ENCODE measurements at places on chromosomes 1 and 21.

- peak; percentile 48 for DNase-seq
Observed at GRCh38 chr1:224929335-224930237, at the start of gene DNAH14. Gene DNAH14, plus strand, starts transcription at chr1:224929675. Its CDS starts 23,028 bp downstream, at chr1:224952703.

DNA sequence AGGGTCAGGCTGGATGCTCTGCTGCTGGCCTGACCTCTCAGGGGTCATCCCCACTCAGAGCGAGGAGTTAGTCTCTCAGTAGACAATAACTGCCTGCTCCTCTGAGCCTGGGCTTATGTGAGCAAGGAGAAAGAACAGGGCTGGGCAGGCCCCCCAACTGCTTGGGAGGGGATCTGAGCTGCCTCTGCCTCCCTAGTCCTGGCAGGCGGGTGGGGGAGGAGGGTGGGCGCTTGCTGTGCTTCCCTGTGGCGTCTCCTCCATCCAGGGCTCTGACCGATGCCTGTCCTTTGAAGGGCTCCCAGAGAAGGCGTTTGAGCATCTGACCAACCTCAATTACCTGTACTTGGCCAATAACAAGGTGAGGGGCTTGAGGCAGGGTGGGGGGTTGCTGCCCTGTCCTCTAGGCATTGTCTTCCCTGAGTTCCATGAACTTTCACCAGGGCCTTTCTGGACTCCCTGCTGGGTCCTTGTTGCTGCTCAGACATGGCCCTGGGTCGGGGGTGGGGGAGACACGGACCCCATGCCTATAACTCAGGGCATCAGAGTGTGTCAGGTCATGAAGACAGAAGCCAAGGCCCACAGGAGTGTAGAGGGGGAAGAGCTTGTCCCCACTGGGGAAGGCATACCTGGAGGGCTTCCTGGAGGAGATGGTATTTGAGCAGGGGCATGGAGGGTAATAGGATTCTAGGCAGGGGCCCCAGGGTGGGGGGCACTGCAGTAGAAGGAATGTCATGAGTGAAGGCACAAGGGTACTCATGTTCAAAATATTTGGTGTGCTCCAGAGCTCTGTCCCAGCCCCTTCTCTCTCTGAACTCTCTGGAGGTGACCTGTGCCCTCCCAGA is 12.5 kb downstream of the PODN start:
- DNase-seq = no peak

DNA sequence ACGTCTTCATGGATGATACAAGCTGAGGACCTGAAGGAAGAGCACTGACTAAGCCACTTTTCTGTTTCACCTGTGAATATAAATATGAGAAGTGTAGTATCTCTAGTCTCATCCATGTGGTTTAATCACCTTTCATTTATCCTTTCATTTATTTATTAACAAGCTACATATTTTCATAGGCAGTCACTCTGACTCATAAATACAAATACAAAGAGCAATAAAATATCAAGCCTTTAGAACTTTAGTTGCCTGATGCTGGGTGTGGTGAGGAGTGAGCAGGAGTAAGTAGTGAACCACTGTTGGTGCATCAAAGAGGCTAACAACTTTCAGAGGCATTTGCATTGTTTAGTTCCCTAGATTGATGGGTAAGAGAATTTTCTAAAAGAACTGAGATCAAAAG is 269.0 kb upstream of the C1orf87 start:
- no peak for DNase-seq

DNA sequence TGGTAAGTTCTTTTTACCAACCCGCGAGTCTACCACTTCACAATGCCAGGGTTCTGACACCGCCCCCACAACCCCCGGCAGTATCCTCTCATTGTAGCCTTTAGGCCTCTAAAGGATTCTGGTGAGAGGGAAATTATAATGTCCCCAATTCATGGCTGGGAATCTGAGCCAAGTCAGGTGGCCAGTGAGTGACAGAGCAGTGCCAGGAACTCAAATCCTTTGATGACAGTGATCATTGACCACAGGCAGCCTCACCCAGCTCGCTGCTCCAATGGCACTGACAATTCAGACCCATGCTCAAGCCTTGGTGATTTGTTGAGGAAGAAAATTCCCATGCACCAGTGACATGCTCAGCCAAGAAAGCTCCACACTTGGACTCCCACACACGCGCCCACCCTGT is 63.4 kb upstream of the CSF1 start:
- DNase-seq = no peak

DNA sequence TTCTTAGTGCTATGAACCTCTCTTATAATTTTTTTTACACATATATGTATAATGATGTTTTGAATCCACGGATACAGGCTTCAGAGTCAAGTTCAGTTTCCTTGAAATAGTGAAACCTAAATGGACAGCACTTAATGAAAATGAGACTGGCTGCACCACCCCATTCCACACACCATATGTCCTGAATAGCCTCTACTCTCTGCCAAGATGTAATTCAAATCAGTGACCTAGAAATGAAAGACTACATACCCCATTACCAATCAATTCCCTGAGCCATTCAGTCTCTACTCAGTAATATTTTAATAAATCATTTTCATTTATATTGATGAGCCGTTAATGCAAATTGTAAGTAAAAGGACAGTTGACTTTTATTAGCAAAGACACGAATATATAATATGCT is 614.9 kb upstream of the TMPRSS15 start:
- DNase-seq = no peak

GRCh38 chr1:88302843-88303486 is 381.1 kb upstream of the PKN2 start:
- no peak for DNase-seq

- DNase-seq = no peak
Observed at GRCh38 chr1:18160290-18160942, 52.8 kb downstream of the IGSF21 start.

GRCh38 chr1:75861831-75862230 is 65.1 kb downstream of the MSH4 start:
- no peak for DNase-seq

- DNase-seq = no peak
Observed at GRCh38 chr21:38668541-38668940, 137.2 kb upstream of the ETS2 start.

GRCh38 chr21:45056296-45056904 is 18.0 kb upstream of the ADARB1 start:
- DNase-seq = no peak

- no peak for DNase-seq
Observed at GRCh38 chr1:157597959-157598667, at the start of gene FCRL4. Gene FCRL4, minus strand, starts transcription at chr1:157598085. Its CDS starts 141 bp downstream, at chr1:157597944.

DNA sequence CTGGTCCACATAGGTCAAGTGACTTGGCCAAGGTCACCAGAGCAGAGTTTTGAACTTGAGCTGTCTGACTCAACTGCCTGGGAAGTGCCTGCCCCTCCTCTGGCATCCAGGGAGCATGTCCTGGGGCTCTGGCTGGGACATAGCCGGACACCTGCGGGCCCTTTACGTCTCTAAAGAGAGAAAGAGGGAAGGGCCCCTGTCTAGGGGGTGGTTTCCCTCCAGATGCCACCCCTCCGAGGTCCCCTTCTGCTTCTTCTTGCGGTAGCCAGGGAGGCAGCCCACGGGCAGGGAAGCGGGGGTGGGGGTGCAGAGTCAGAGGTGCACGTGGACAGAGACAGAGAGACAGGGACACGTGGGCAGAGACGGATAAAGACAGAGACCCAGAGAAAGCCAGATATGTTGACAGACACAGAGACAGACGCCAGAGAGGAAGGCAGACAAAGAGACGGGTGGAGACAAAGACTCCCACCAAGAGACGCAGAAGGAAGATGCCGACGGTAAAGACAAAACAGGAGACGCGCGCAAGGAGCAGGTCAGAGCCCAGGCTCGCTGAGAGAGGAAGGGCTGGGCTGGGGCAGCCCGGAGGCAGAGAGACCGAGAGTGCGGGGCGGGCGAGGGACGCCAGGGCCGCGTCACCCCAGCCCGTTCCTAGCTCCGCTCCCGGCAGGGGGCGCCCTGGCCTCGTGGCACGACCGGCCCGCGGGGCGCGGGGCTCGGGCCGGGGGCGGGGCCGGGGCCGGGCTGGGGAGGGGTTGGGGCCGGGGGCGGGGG is 458 bp upstream of the ALPL start:
- DNase-seq = no peak

- DNase-seq = no peak
Observed at GRCh38 chr21:25647647-25648046, 8.6 kb downstream of the JAM2 start.

- no peak for DNase-seq
Observed at GRCh38 chr1:165551469-165551868, 7.7 kb downstream of the LRRC52 start.

DNA sequence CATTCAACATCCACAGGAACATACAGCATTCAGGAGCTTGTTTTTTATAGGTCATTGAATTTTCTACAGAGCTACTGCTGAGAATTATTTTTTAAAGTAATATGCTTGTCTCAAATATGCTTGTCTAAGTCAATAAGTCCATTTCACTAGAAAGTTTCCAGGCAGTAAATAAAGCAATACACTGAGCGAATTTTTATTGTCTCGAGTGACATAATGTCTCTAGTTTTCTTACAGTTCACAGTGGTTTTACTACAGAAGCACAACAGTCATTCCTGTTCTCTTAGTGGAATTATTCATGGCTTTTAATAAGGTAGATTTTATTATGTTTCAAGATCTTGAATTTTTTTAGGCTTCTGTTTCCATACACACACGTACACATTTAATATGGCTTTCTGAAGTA is 83.8 kb downstream of the HS2ST1 start:
- no peak for DNase-seq

GRCh38 chr1:87785386-87785785 is 456.7 kb downstream of the LMO4 start:
- DNase-seq = no peak

DNA sequence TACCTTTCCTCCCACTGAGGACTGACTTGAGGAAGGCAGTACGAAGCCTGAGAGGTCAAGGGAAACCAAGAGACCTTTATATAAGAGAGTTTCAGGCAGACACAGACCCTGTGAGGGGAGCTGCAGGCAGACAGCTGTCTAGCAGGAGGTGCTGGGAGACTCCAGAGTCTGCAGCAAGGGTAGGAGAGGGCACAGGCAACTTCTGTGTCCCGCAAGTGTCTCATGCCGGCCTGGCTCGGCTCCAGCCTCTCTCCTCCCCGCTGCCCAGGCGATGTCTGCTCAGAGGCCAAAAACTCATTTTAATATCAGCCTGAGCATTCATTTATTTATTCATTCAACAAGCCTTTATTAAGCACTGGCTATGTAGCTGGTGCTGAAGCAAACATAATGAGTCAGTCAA is 83.0 kb downstream of the KIRREL1 start:
- DNase-seq = no peak

DNA sequence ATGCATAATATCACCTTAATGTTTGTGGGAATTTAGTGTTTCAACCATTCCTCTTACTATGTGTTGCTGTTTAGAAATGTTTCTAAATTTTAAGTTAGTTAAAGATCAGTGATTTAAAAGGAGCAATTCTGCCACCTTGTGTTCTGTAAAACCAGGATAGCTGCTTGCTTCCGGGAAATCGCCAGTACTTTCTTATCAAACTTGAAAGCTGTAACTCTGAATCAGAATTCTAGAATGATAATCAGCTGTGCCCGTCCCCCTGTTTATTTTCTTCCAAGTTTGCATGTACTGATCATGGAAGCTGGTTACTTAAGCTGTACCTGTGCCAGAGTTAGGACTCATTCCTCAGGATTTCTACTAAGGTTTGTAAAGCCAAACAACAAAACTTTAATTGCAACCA is 656.4 kb downstream of the LTN1 start:
- peak; percentile 83 for DNase-seq

DNA sequence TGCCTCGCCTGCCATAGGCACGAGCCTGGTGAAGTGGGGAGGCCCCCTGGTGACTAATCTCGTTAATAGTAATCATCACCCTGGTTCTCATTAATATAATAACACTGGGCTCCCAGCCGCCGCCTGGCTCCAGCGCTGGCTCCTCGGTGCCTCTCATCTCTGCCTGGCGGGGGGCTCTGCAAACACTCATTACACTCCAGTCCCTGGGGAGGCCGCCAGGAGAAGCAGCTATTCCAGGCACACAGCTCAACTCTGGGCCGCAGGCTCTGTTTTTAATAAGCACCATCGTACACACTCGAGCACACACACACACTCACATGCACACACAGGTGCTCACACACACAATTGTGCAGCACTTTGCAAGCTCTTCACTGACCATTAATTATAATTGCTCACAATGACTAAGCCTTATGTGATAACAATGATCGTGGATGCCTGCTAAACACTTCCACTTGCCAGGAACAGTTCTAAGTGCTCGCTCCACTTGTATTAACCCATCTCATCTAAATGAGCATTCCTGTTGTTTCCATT is 52.2 kb downstream of the SDC3 start:
- DNase-seq = no peak

DNA sequence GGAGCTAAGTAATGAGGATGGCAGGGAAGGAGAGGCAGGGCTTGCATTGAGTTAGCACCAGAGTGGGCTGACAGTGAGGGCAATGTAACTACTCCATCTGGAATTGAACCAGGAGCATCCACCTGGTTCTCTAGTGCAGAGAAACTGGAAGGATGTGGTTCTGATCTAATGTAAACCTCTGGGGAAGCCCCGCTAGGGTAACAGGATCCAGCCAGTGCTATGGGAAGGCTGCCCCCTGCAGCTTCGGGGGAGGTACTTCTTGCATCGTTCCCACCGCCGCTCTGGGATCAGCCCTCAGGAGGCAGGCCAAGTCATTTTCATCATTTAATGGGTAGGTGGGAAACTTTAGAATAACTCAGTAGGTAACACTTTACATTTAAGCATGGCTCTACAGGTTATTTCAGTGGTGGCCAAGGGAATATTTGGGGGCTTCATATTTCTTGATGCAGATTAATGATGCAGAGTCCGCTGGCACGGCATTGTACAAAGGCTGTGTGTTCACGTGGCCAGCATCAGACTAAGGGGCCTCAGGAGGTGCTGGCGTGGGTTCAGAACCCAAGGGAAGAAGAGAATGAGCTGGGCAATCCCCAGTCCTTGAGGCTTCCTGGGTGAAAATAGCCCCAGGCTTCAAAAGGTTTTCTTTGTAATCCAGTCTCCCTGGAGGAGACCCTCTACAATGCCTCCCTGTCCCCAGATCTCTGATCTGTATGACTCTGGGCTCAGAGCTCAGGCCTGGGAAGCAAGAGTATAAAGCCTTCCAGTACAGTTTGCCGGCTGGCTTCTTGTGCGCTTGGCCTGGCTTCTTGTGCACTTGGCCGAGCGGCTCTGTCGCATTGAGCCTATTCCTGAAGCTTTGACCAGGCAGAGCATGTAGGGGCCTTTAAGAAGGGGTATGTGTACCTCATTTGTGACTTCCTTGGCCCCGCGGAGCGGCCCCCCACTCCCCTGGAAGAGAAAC is 26.4 kb upstream of the KAZN start:
- DNase-seq = no peak
